DMS 273 treated with DMSO at 0.1 percent for 48 hours (cell line): ENCODE measurements at places on chromosomes 7 and 10.

- DNase-seq: no peak
Measured at GRCh38 chr10:15436696-15437095, 65.6 kb upstream of the FAM171A1 start.

DNA sequence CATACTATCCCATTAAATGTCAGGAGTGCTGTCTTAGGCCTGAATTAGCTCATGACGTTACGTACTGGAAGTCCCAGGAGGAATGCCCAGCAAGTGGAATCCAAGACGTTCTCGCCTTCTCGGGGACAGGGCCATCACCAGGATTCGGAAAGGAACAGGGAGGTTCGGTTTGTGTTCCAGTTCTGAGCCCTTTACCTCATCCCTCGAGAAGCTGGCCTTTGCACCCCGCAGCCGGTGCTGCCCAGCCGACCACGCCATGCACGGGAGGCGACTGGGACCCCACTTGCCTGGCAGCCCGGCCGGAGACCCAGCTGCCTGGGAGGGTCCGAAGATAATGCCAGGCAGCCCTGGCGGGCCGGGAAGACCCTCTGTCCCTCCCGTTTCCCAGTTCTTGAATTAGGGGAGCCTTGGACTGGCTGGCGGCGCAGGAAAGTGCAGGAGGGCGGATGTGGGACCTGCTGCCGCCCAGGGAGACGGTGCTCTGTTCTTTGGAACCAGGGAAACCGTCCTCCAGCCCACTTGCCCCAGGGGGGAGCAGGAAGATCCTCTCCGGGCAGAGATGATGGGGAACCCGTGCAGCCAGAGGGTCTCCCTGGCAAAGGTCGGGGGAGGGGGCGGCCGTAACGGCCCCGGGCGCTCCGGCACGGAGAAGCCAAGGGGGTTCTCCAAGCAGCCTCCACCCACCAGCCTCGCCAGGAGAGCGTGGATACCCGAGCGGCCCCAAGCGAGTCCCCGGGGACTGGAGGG, 671 bp upstream of the CHST3 start:
- DNase-seq: no peak

GRCh38 chr7:11376529-11376928, 402.9 kb downstream of the PHF14 start:
- DNase-seq: no peak

- no peak for DNase-seq
Measured at GRCh38 chr7:94701555-94701973, 45.6 kb upstream of the SGCE start.

- DNase-seq: no peak
Measured at GRCh38 chr7:138151731-138152577, 75.7 kb downstream of the AKR1D1 start.

DNA sequence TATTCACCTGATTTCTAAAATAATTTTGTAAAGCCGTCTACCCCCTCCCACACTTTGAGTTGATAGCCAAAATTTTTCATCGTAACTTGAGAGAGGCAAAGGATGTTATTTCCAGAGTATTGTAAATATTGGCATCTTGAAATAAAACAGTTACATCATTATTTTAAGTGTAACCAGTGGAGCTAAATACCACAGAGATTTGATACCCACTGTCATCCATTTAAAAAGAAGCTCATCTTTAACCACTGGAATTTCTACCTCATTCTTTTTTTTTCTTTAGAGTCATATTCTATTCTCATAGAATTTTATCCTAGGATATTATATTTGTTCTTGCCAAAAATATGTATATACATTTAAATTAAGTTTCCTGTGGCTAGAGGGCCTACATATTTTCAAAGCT, 48.6 kb downstream of the CAMK1D start:
- DNase-seq: no peak

DNA sequence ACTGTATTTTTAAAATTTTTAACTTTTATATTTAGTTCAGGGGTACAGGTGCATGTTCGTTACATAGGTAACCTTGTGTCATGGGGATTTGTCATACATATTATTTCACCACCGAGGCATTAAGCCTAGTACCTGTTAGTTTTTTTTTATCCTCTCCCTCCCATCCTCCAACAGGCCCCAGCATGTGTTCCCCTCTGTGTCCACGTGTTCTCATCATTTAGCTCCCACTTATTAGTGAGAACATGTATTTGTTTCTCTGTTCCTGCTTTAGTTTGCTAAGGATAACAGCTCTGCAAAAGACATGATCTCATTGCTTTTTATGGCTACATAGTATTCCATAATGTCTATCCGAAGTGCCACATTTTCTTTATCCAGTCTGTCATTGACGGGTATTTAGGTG, 22.4 kb upstream of the ITGA8 start:
- no peak for DNase-seq

GRCh38 chr7:85054306-85054705, 132.6 kb downstream of the SEMA3D start:
- DNase-seq: no peak

DNA sequence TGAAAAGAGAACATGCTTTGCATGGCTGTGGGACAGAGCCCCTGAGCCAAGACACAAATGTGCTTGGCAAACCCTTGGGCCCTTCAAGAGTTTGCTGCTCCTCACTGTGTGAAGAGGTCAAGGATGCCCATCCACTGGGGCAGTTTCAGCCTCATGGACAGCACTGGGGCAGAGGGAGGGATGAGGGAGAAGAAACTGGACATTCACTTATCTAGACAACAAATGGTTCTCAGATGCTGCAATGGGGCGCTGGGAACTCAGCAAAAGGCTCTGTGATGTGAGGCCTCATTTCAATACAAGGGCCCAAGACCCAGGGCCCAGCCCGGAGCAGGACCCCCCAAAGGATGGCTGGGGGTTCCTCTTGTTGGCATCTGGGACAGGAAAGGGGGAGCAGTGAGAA, 49.1 kb downstream of the EBF3 start:
- no peak for DNase-seq
